ENCODE measurements at places on chromosomes 1 and 21.

- DNase-seq, result no peak
Observed at GRCh38 chr1:11078631-11079030, 18.8 kb upstream of the SRM start.

DNA sequence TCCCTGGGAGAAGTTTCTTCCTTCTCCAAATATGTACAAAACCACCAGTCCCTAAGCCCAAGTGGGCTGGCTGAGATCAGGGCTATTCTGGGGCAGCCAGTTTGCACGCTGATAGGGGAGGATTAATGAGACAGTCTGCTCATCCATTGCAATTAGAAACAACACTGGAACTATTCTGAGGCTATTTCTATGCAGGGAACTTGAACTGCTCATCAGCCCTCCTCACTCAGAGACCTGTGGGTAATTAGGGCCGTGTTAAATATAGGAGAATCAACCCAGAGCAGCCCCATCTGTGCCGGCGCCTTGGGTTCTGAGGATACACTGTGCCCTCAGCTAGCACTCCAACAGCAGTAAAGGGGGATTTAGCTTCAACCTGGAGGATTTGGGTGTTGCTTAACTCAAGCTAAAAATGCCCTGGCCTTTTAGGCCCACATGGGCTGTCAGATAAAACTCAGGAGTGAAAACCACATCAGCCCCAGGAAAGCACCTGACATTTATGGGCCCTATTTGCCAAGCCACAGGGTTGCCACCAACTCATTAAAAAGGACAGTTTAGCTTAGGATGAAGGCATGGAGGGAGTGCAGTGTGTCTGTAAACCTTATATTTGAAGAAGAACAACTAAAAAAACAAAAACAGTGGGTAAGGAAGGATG is 53.9 kb downstream of the DUSP10 start:
- DNase-seq, result no peak

DNA sequence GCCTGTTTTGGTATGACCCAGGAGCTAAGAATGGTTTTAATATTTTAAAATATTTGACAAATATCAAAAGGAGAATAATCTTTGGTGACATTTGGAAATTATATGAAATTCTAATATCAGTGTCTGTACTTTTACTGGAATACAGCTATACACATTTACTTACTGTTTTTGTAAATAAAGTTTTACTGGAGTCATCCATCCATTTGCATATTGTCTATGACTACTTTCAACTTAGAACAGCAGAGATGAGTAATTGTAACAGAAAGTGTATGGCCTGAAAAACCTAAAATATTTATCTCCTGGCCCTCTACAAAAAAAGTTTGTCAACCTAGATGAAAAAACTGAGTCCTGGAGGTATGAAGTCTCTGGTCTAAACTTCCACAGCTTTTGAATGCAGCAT is 5.8 kb upstream of the MAP3K7CL start:
- no peak for DNase-seq

- DNase-seq, result no peak
Observed at GRCh38 chr1:231070758-231071444, 30.8 kb upstream of the FAM89A start.

- DNase-seq, result no peak
Observed at GRCh38 chr1:184908506-184908905, 65.8 kb downstream of the NIBAN1 start.

DNA sequence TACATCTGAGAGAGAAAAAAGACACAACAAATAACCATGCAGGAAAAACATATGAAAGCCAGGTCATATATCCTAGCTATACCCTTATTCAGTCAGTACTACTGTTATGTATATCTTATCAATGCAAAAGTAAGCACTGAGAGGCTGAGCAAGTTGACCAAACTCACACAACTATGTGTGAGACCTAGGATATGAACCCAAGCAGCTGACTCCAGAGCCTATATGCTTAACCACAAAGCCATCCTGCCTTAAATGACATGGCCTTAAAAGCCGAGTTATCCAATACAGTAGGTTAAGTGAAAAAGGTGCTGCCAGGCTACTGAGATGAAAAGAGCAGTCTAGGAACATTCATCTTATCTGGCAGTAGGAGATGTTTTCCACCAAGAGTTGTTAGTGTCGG is 151.6 kb downstream of the RERE start:
- no peak for DNase-seq

GRCh38 chr1:239930686-239931262 is 160.9 kb upstream of the FMN2 start:
- DNase-seq, result no peak

- no peak for DNase-seq
Observed at GRCh38 chr1:94727846-94728715, 92.1 kb upstream of the SLC44A3 start.

DNA sequence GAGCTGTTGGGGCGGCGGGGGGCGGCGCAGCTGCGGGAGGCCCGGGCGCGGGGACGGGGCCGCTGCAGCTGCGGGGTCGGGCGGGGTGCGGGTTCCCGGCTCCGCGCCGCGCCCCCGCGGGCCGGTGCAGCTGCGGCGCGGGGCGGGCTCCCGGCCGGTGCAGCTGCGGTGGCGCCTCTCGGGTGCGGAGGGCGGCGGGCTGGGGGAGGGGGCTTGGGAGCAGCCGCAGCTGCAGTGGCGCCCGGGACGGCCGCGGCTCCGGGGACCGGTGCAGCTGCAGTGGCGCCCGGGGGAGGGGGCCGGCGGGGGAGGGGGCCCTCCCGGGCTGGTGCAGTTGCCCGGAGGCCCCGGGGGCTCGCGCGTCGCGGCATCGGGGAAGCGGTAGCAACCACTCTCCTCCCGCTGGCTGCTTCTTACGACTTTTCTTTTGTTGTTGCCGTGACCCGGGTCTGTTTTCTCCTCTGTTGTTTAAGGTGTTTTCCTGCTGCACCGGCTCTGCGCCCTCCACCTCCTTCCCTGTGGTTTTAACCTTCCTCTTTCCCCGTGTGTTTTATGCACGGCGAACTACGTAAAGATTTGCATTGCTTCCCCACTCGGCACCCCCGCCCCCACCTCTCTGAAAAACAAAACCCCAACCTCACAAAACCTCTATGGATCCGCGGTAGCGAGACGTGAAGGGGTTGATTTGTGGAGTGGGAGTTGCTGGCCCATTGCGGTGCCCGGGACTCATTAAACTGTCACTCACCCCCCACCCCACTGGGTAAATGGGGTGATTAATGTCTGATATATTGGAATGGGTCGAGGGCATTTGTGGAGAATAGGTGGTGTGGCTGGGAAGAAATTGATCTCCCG is 1.7 kb upstream of the ZBTB18 start:
- peak; percentile 44 for DNase-seq

- DNase-seq, result no peak
Observed at GRCh38 chr1:14869187-14869586, 270.7 kb downstream of the KAZN start.

DNA sequence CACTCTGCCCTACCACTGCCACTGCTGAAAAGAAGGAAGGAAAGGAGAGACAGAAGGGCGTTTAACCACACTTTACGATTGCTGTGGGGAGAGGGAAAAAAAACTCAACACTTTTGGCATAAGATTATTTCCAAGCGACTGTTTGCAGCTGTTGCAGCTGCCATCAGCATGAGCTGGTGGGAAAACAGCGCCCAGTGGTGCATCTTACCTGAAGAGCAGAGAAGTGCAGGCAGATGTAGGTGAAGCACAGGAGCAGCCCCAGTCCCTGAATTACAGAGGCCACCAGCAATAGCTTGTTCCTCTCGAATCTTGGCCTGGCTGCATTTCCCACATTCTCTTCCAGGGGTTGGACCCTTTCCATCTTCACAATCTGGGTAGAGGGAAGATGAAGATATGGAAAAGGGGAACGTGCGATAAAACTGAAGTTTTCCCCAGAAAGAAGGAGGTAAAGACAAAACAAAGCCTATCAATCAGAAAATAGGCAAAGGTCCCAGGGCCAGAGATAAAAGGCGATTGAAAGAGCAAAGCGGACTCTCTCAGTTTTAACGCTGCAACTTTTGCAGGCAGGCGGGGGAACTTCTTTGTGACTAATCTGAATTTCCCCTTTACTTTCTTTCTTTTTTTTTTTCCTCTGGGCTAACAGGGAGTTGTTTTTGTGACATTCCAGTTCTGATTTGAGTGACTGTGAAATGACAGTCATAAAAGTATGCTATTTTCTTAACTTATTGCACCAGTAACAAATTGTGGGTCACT is at the start of gene TNFSF4:
TNFSF4 (minus strand) TSS at position 516 of the 753 bp plus-strand sequence; CDS start at position 361, 155 bp downstream.
- DNase-seq, result no peak

- no peak for DNase-seq
Observed at GRCh38 chr1:17485281-17485680, 45.8 kb upstream of the RCC2 start.

DNA sequence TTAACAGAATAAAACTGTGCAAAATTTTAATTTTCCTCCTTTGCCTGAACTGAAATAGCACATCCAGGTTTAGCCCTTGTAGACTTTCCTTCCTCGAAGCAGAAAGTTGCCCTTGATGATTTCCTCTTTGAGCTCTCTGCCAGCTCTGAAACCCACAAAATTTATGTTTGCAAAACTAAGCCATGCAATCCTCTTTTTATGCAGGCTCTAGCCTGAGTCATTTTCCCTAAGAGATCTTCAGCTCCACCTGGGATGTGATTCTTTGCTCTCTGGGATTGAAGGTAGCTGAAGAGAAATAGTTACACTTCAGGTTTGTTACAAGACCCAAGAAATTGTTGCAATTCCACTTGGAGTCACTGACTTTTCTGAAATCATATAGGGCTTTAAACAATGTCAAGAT is 1.4 kb upstream of the F3 start:
- no peak for DNase-seq

GRCh38 chr1:92910081-92910480 is 51.2 kb downstream of the DIPK1A start:
- no peak for DNase-seq

DNA sequence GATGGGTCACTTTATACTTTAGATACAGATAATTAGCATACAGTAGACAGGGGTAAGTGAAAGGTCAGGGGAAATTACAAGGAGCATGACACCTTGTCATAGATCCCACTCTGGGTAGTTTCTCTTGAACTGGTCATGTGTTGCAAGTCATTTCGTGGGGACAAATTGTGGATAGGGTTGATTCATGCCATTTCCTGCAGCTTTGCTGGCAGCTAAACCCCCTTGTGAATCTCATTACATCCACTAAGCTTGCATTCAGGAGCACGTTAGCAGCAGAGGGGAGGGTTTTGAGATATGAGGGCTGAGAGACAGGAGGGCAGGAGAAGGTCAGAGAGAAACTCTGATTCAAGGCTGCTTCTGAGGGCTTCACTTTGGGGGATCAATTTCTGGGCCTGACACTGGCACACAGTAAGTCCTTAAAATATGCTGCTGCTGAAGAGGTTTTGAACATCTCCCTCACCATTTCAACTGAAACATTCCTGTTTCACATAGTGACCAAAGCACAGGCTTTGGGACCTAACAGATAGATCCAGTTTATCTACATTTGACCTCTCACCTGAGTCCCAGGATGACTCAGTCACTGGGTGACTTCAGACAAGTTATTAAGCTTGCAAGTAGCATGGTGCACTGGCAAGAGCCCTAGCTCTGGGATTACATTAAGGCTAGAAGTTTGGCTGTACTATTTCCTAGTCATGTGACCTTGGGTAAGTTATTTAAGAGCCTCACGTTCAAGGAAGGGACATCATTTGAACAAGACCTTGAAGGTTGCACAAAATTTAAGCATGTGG is 206.0 kb upstream of the USP24 start:
- DNase-seq, result peak; percentile 42

GRCh38 chr1:4602462-4603294 is 51.7 kb upstream of the AJAP1 start:
- DNase-seq, result no peak

DNA sequence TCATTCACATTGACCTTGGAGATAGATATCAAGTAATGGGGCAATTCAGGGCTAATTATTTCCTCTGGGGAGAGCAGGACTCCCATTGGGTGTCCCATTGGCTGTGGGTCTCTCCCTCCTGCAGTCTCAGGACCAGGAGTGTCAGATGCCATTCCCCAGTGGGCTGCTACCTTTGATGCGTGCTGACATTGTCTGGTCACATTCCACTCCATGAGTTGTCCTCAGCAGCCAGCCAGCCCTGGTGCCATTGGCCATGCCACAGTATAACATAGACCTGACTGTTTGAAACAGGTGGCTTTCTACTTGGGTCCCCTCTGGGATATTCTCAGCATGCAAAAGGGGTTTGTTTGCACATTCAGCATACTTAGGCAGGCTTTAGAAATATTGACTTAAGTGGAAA is 118.5 kb downstream of the MRPS6 start:
- DNase-seq, result no peak

DNA sequence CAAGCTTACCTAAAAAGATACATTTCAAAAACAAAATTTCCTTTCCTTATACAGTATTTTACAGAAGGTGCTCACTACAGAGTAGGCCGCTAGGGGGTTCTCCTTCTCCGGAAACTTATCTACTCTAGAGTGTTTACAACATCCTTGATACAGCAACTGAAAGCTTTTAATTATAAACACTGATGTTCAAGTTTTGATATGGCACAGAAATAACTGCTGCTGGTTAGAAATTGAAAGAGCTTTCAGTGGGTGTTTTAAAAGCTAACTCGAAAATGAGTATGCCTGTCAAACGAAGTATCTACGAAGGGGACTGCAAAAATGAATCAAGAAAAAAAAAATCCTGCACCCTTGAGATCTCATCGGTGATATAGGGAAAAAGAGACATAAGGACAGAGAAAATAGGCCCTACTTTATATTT is 1.0 kb downstream of the YOD1 start:
- peak; percentile 84 for DNase-seq

DNA sequence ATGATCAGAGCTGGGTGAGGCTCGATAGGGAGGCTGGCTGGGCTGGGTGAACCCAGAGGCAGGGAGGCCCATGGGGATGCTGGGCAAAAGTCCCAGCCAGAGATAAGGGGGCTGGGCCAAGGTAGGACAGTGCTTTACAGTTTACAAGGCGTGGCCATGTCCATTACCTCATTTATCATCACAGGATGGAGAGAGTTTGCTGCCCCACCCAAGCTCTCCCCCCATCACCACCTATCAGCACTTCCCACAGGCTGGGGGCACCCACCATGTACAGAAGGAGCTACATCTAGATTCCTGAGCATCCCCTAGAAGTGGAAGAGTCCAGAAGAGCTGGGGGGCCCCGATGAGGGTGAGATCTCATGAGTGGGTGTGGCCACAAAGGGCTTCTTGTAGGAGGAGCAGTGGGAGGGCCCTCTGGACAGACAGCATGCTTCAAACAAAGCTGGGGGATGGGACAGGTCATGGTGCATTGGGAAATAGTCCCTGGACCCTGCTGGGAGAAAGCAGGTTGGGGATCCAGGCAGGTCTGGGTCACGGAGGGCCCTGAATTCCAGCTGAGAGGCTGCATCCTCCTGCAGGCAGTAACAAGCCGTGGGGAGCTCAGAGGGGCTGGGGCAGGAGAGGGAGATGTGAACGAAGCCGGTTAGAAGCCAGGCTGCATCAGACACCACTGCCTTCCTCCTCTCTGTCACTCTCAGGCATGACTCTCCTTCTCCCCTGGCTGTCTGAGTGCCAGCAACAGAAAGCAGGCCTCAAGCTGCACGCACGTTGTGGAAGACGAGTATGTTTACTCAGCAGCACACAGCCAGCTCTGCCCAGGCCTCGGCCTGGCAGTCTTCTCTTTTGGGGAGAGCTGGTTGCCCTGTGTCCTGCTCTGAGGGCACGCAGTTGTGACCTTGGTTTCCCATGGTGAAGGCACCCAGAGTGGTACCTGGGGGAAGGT is 202.3 kb downstream of the HIVEP3 start:
- DNase-seq, result no peak

Measured in HT-29 (cell line).